ENCODE measurements at places on chromosomes 2 and 18. TPM values are rescaled to one million over a fixed set of nuclear protein-coding genes. Genes with fewer than 3 reads are reported as not detected.

Gene DOCK10
- total RNA-seq: 20.1 TPM

Gene RSAD2
- total RNA-seq: 1.3 TPM

Gene KLHL29
- 22.3 TPM for total RNA-seq

Gene MBP
- total RNA-seq: 91.4 TPM

Gene EPG5
- total RNA-seq: 25.7 TPM

Gene PPP4R3B
- 69.9 TPM for total RNA-seq

Gene SOWAHC
- total RNA-seq: 19.4 TPM

Gene POTEI
- total RNA-seq: 0.03 TPM

Gene OSGEPL1
- total RNA-seq: 6.3 TPM

Gene ATOH8
- 9.0 TPM for total RNA-seq

Gene STPG4
- 0.20 TPM for total RNA-seq

Gene CPO
- total RNA-seq: 0.23 TPM

Gene CRACDL
- total RNA-seq: 18.4 TPM

Gene C2orf66
- total RNA-seq: not detected

Gene RAPGEF4
- total RNA-seq: 6.4 TPM

Gene ACTG2
- total RNA-seq: 2,669 TPM

Gene ASXL3
- 12.2 TPM for total RNA-seq

Gene CHN1
- 15.3 TPM for total RNA-seq

Gene WNT10A
- total RNA-seq: 0.12 TPM

Gene RAX
- total RNA-seq: not detected

Gene SFT2D3
- total RNA-seq: 7.2 TPM

Gene SAP130
- total RNA-seq: 22.0 TPM

Gene OTOS
- not detected for total RNA-seq

Gene SATB2
- 6.4 TPM for total RNA-seq

Gene PRKRA
- total RNA-seq: 43.0 TPM

Gene ALK
- total RNA-seq: 0.20 TPM

Gene ALKAL2
- total RNA-seq: 69.5 TPM

Gene MYO5B
- 63.1 TPM for total RNA-seq

Gene RBM45
- total RNA-seq: 9.3 TPM

Gene PIEZO2
- total RNA-seq: 1.5 TPM

Gene ANKRD29
- total RNA-seq: 3.1 TPM

Gene LIMS4
- total RNA-seq: 2.8 TPM

Gene NRP2
- 146 TPM for total RNA-seq

All from mucosa of gallbladder (tissue), 1 donor.